ENCODE measurements at places on chromosomes 12 and 14.

GRCh38 chr14:105842105-105842504 is 315.7 kb downstream of the TMEM121 start:
- DNase-seq: no peak

DNA sequence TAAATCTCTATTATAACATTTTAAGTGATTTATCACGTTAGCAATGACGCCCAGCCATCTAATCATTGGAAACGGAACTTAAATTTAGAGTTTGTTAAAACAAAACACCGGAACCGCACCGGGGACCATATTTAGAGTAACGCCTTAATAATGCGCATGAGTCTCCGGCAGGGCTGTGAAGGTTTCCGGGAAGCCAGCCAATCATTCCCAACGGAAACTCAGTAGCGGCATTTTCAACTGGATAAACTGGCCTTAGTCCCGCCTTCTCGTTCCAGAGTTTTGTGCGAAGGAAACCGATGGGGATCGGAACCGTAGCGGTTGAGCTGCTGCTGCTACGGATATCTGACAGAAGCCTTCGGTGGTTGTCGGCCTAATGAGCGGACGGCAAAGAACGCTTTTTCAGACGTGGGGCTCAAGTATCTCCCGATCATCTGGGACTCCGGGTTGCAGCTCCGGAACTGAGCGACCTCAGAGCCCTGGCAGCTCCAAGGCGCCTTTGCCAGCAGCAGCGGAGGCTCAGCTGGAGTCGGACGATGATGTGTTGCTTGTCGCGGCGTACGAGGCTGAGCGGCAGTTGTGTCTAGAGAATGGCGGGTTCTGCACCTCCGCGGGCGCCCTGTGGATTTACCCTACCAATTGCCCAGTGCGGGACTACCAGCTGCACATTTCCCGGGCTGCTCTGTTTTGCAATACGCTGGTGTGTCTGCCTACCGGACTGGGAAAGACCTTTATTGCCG is at the start of gene FANCM:
TSS of gene FANCM (plus strand) at position 272 of the 737 bp plus-strand sequence. CDS start at position 374, 102 bp downstream.
- DNase-seq: peak; percentile 85

GRCh38 chr14:92704036-92704804 is 44.2 kb downstream of the LGMN start:
- DNase-seq: no peak

GRCh38 chr12:39272871-39273655 is 169.9 kb downstream of the KIF21A start:
- peak; percentile 16 for DNase-seq

DNA sequence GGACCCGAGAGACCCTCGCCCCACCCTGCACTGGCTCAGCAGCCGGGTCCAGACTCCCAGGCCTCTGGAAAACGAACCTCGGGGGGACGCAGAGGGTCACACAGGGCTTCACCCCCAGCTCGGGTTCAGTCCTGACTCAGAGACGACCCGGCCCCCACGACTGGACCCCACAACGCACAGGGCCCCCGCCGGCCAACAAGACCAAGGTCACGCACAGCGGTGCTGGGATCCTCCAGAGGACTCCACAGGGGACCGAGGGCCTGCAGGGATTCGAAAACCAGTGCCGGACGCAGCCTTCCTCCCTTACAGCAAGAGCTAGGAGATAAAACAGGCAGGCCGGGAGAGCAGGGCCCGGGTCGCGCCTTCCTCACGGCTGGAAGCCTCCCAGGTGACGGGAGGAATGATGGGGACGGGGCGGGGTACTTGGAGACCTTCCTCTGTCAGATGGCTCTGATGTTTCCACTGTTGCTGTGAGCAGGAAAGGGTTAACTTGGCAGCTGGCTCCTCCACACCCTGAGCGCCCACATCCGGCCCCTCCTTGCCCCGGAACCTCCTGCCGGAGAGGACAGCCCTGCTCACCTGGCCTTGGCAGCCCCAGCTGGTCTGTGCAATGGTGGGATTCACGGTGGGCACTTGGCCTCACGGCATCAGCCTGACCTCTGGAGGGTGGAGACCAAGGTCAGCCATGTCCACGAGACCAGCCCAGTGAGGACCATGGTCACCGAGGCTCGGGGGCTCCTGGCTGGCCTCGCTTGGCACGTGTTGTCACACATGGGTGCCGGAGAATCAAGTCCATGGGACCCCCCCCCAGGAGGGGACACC is 46.2 kb downstream of the GALNT9 start:
- DNase-seq: no peak

- no peak for DNase-seq
These were observed 10.7 kb upstream of the EVL start for GRCh38 chr14:100054316-100055075.

GRCh38 chr12:87779858-87780498 is 249.2 kb downstream of the C12orf50 start:
- no peak for DNase-seq

DNA sequence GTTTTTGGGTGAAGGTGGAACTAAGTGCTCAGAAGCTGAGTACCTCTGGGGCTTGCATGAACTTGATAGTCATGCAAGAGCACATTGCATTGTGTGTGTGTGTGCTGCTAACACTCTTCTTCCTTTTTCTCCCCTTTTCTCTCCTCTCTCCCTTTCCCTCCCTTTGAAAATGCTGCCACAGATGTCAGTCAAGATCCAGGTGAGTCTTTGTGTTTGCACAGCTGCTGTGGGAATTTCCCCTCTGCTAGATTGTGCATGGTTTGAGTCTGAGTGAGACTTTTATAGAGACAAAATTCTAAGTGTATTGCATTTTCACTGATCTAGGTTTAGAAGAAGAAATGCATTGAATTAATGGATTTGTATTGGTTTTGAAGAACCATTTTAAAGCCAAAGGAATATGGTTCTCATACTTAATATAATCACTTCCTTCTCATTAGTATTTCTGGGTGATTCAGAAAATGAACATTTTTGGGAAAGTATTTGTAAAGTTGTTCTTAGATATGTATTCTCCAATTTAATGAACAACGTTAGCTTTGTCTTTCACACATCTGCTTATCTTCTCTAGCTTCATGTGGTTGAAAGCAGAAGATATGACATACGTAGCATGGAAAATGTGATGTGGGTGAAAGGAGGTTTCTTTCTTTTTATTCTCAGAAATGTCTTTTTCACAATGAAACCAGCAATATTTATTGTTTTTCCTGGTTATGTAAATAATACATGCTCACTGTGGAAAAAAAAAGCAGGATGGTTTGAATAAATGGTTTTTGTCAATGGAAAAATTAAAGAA is 108.5 kb downstream of the NRXN3 start:
- DNase-seq: no peak

- no peak for DNase-seq
These were observed 260.3 kb upstream of the DIO3 start for GRCh38 chr14:101301011-101301410.

DNA sequence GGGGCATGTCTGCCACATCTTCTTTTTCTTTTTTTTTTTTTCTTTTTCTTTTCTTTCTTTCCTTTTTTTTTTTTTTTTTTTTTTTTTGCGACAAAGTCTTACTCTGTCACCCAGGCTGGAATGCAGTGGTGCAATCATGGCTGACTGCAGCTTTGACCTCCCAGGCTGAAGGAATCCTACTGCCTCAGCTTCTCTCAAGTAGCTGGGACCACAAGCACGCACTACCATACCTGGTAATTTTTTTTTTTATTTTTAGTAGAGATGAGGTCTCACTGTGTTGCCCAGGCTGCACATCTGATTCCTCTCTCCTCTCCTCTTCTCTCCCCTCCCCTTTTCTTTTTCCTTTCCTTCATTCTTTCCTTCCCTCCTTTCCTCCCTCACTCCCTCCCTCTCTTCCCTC is 18.5 kb downstream of the SLC15A5 start:
- DNase-seq: no peak

DNA sequence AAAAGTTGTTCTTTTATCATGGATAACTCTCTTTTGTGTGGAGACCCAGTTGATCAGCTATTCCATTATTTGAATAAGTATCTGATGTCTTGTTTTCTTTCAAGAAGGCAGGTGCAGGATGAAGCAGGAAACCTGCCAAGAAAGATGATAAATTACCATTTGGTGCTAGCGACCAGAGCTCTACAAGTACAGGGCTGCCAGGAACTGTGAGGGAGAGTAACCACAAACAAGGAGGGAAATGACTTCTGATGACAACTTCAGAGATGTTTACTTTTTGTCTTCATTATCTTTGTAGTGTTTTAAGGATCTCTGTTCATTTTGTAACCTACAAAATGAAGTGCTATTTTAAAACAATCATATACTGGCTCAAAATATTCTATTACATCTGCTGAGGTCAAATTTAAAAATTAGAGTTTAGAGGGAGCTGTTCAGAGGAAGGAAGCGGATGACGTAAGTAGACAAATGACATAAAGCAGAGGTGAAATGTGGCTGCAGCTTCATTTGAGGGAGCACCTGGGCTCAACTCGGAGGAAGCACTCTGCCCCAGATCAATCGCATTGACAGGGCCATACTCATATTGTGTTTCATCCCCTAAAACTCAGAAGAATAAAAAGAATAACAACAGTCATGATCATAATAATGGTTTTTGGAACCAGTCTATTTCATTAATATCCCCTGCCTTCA is 226.8 kb downstream of the C12orf42 start:
- no peak for DNase-seq

GRCh38 chr12:124720681-124721500 is 142.8 kb downstream of the SCARB1 start:
- no peak for DNase-seq

- DNase-seq: no peak
These were observed 24.4 kb upstream of the YARS2 start for GRCh38 chr12:32780071-32780470.

GRCh38 chr14:78292003-78292402 is 121.8 kb downstream of the NRXN3 start:
- DNase-seq: no peak

DNA sequence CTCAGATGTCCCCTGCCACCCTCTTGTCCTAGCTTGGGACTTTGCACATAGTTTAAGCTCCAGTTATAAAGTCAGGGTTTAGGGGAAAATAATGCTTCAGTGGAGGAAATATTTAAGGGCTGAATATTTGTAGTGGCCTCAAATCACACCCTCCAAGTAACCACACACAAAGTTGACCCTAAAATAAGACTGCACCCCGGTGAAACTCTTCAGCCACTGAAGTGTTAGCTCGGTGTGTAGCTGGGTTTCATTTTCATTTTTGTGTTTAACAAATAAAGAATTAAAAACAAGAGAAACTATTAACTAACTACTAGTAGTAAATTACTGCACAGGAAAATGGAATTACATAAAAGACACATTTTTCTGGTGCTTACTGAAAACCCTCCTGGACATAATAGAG is 14.8 kb upstream of the BCL11B start:
- no peak for DNase-seq

DNA sequence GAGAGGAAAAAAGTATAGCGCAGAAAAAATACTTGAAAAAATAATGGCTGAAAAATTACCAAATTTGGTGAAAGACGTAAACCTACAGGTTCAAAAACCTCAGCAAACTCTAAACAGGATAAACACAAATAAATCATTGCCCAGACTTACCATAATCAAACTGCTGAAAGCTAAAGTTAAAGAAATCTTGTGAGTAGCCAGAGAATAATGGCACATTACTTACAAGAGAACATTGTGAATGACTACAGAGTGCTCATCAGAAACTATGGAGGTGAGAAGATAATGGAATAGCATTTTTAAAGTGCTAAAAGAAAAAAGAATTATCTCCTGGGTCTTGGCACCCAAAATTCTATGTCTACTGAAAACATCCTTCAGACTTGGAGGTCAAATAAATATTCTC is 36.0 kb downstream of the ATF1 start:
- no peak for DNase-seq

DNA sequence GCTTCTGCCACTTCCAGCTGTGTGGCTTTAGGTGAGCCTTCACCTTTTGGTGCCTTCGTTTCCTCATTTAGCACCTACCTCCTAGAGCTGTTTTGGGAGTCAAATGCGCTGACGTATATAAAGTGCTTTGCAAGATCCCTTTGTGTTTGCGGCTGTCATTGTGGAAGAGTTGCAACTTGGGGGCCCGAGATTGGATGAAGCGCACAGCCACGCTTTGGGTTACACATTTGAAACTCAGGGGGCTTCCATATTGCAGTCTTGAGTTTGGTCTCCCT is 636 bp upstream of the ARL6IP4 start:
- DNase-seq: no peak

DNA sequence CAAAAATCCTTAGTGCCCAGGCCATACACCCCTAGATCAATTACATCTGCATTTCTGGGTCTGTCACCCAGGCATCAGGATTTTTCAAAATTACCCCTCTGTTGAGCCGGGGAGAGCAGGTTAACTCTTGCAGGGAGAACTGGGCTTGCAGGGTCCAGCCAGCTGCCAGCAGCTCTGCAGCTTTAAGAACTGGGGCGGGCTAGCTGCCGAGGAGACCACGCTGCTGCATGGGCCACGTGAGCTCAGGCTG is at the start of gene DGLUCY:
TSS of gene DGLUCY (plus strand) at position 245 of the 250 bp plus-strand sequence. CDS start 46,222 bp downstream, outside the sequence.
- DNase-seq: peak; percentile 46

GRCh38 chr14:71555654-71556559 is 376.3 kb upstream of the RGS6 start:
- DNase-seq: peak; percentile 57

- DNase-seq: no peak
These were observed 83.1 kb upstream of the TSPAN8 start for GRCh38 chr12:71240946-71241345.

DNA sequence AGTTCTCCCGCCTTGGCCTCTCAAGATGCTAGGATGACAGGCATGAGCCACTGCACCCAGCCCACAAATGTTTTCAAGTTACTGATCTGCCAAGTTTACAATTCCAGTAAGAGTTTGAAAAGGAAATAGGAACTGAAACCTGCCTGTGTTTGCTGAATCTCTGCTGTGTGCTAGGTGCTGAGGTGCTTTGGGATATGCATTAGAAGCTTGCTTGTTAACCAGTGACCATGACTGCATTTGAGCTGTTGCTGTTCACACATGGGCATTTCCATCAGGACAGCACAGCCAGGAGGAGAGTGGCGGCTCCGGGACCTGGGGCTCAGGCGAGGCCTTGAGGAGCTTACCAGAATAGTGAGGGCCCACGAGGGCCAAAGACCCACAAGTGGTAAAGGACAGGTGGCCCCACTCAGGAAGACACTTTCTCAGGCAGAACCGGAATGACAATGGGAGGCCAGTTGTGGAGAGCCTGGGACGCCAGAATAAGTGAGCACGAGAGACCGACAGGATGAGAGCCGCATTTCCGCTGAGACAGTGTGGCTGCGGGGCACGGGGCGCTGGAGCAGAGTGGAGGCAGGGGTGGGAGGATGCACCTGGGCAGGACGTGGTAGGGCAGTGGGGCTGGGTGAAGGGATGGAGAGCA is 54.5 kb upstream of the MMP17 start:
- DNase-seq: no peak

Data from stimulated activated CD4-positive, alpha-beta T cell treated with anti-CD3 and anti-CD28 coated beads, Interleukin-12 subunit alpha, Interleukin-12 subunit beta, amount 100 ng/mL, for 48 hours (primary cell).